Mononuclear cell (primary cell): ENCODE measurements at places on chromosomes 7 and 10. TPM values are rescaled to one million over a fixed set of nuclear protein-coding genes. Genes with fewer than 3 reads are reported as not detected.

UBE3C gene
- 44.0 TPM for total RNA-seq

ABCA13 gene
- 0.21 TPM for total RNA-seq

TMEM270 gene
- total RNA-seq = not detected

MBL2 gene
- total RNA-seq = not detected

NKX1-2 gene
- not detected for total RNA-seq

CPN1 gene
- total RNA-seq = not detected

NRCAM gene
- 1.5 TPM for total RNA-seq

SSC4D gene
- total RNA-seq = not detected

ANKRD7 gene
- 0.42 TPM for total RNA-seq

STYXL1 gene
- 10.8 TPM for total RNA-seq

GLI3 gene
- total RNA-seq = 0.10 TPM

ARHGAP22 gene
- total RNA-seq = 1.2 TPM

PRRT4 gene
- 0.10 TPM for total RNA-seq

OR2A12 gene
- not detected for total RNA-seq

SEC61G gene
- total RNA-seq = 107 TPM

LRRN3 gene
- total RNA-seq = 3.8 TPM
